Stimulated activated CD8-positive, alpha-beta memory T cell treated with anti-CD3 and anti-CD28 coated beads, Interleukin-15, amount 100 ng/mL, for 4 hours (primary cell): ENCODE measurements at places on chromosomes 4 and X.

DNA sequence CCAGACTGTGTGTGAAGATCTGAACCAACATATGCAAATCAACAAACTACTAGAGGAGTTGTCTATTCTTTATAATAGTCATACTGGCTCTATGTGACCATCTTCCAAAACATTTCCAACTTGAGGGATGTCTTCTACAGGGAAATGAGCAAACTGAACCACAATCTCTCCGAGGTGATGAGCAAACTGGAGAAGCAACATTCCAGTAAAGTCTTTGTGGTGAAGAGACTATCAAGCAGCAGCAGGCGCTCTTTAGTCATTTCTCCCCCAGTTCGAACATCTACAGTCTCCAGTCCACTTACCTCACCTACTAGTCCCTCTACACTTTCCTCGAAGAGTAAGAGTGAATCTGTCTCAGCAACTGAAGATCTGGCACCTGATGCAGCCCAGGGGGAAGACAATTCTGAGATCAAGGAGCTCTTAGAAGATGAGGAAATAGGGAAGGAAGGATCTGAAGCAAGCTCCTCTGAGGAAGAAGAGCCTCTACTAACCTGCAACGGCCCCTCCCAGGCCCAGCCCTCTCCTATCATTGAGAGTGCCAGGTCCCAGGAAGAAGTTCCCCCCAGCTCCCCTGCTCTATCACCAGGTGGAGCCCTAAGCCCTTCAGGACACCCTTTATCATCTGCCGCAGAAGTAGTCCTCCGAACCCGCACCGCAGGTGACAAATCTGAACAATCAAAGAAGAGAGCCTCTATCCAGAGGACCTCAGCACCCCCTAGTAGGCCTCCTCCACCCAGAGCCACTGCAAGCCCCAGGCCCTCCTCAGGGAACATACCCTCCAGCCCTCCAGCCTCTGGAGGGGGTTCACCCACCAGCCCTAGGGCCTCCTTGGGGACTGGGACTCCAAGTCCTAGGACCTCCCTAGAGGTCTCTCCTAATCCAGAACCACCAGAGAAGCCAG, 98.1 kb downstream of the HNRNPD start:
- DNase-seq = no peak

- DNase-seq = no peak
These were observed 10.1 kb downstream of the GK start for GRCh38 chrX:30663322-30663721.

DNA sequence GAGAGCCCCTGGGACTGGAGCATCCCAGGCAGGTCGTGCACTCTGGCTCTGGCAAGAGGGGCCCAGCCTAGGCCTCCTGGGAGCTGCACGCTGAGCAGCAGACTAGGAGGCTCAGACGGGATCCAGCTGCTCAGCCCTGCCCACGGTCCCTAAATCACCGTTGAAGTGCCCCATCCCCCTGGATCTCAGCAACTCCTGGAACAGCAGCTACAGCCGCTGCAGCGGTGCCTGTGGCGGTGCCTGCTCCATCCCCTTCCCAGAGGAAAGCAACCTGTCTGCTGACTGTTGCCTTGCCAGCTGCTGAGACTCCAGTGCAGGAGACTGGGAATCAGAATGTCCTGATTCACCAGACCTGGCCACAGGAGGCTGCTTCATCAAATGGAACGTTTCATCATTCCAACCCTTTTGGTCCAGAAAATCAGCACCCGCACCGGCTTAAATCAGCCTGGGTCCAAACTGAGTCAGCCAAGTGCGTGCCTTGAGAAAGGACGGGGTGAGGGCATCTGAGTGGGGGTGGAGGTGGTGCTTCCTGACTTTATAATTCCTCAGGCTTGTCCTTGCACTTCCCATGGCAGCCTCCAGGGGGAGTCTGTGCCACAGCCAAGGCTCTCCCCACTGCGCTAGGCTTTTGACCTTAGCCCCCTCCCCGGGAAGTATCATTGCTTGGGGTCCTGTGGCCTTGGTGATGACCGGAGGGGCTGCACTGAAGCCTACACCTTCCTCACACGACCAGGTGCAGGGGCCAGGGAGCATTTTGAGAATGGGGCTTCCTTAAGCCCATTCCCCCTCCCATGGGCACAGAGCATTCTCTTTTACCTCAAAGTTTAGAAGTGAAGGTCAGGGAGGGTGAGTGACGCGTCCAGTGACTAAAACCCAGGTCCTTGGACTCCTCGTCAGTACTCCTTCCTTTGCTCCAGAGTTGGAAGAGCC, 6.5 kb downstream of the ZNF185 start:
- no peak for DNase-seq

GRCh38 chrX:93874554-93874953, 200.5 kb downstream of the FAM133A start:
- no peak for DNase-seq

- DNase-seq = no peak
These were observed 184.8 kb downstream of the ARHGAP24 start for GRCh38 chr4:85659610-85660218.

- no peak for DNase-seq
These were observed 31.6 kb downstream of the SEPSECS start for GRCh38 chr4:25128671-25129070.

DNA sequence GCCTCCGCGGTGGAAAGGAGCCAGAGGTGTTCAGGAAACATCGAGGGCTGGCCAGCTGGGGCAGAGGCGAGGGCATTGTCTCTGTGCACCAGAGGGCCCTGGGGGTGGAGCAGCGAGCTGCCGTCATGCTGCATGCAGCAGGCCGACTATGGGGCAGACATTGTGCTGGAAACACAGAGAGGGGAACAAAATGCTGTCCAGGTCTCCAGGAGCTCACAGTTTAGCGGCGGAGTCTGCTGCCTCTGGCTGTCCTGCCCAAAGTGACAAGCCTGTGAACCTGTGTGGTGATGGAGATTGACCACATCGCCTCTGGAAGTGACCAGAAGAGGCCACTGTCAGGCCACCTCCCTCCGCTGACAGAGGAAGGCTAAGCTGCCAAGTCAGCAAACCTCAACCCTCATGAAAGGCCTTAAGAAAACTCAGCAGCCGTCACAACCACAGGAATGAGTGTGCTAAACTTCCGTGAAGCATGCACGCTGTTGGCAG, 20.1 kb upstream of the SASH3 start:
- no peak for DNase-seq

- no peak for DNase-seq
These were observed 16.0 kb downstream of the SULT1E1 start for GRCh38 chr4:69843932-69844331.

DNA sequence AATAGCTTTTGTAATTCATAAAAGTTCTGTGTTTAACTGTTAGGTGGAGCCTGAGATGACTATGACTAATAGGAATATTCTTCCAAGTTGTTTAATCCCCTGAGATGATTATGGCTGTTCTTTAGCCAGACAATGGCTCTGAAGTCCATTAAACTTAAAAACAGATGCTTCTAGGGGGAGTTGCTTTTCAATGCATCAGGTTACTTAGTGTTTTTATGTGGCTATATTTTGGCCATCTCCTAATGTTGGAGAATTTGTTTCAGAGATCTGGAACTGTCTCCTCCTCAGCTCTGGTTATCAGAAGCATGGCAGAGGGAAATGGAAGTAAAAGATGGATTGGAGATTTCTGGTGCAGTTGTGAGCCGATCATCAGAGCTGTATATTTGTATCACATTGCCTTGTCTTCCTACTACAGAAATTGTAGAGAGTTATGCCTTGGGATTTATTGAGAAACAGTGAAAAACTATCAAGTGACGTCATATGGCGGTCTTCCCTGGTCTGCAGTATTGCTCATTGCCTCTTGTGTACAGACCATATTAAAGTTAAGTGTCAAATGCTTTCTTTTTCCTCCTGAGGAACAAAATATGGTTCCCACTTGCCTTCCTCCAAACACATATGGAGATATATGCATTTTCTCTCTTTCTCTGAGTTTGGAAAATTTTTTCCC, 29.8 kb downstream of the SGMS2 start:
- DNase-seq = no peak

- no peak for DNase-seq
These were observed 182.5 kb upstream of the TBL1X start for GRCh38 chrX:9282325-9282724.

DNA sequence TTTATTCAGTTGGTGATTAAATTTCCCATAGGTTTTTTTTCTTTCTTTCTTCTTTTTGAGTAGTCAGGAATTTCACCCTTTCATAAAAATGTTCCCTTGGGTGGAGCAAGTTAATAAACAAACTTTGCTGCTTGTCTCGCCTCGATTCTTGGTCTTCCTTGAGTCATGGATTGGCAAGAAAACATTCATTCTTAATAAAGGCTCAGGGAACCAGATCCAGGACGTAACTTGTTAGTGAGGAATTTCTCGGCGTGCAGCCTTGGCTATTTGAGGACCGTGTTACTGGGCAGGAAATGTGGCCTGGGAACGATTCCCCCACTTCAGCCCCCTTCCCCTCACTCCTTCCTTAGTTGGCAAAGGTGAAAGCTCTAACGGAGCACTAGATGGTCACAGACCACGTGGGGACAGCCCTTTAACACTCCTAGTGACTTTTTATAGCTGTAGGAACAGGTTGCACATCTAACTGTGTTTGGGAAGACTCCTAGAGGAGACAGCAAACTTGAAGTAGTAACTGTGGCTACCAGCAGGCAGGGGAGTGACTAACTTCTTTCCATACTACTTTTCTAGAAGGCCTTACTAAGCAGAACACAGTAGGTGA, 106.8 kb downstream of the UCHL1 start:
- no peak for DNase-seq

DNA sequence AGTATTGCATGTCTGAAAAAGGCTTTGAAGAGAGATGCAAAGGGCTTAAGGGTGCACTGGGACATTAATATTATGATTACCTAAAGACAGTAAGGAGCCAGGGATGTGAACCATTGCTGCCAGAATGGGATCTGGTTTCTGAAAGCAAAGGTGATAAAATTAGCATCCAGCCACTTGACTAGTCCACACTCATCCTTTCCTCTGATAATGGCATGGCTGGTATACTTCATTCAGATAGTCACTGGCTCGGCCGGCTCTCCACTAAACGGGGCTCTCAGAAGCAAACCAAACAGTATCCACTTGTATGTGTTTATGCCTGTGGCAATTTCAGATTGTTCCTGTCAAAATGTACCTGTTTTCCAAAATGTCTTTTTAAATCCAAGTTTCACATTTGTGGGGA, 46.4 kb downstream of the MAMLD1 start:
- no peak for DNase-seq

DNA sequence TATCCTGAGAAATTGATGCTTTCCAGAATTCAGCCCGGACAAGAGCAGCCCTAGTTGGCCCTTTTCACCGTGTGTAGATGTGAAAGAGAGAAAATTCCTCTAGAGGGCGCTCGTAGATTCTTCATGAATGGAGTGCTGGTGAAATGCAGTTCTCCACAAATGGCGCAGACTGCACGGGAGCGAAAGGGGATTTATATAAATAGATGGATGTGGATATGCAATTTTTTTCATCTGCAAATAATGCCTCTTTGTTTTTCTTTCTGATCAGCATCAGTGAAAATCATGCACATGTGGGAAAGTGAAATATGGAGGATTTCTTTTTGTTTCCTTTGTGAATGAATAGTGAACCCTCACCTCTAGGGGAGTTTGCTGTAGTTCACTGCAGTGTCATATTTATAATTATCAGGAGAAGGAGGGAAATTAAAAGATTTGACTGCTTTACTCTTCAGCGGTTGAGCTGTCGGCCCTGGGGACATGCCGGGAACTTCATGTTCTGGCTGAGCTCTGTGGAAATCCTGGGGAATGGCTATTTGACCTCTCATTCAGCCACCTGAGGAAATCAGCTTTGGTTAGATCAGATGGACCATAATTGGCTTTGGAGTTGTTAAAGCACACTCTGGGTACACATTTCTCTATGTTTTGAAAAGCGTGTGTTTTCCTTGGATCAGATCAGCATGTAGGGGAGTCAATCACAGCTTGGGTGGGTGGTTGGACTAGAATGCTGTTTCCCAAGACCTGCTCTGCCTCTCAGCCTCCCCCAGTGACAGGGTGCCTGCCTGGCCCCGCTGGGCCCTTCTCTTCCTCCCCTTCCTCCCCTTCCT, 115.0 kb upstream of the SHISA3 start:
- DNase-seq = no peak

- DNase-seq = no peak
These were observed 1081.5 kb upstream of the TENM3 start for GRCh38 chr4:181161669-181162068.

- no peak for DNase-seq
These were observed 56.2 kb upstream of the CHRDL1 start for GRCh38 chrX:110851780-110852179.

DNA sequence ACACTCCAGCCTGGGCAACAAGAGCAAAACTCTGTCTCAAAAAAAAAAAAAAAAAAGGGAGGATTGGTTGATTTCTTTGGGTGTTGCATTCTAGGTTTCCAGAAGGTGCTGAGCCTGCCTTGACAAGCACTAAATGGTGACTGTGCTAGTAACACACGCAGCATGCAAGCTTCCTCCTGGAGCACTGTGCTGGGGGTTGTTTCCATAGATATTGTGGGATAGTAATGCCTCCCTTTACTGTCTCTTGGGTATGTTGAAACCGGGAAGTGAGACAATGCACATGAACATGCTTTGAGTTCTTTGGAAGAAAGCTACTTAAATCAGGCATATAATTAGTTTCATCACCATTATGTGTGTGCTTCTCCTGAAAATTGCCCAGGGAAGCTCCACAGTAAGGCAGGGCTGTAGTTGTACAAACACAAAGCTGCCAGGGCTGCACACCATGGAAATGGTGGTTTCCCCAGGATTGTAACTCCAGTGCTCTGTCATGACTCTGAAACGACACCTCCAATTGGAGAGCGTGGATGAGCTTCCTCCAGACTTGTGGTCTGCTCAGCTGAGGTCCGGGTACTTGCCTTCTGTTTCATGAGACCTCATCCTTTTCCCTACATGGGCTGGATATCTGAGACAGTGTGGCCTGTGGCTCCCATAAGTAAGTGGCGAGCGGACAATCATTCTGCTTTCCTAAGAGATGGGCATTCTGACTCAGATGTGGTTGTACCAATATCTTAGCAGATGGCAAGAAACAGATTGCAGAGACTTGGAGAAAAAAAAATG, 31.5 kb upstream of the STOX2 start:
- no peak for DNase-seq

DNA sequence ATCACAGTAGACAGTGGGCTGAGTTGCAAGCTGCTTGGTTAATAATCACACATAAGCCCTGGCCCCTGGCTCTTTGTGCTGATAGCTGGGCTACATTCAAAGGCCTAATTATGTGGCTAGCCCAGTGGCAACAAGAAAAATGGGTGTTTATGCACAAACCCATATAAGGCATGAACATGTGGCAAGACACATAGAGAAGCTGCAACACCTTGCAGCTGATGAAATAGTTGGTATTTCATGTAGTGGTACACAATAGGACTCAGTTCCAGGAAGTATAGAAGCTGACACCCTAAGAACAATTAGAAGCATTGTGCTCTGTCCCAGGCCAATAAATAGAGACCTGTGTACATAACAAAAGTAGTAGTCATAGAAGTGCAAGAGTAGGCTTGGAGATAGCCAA, 14.6 kb upstream of the ZNF630 start:
- no peak for DNase-seq

DNA sequence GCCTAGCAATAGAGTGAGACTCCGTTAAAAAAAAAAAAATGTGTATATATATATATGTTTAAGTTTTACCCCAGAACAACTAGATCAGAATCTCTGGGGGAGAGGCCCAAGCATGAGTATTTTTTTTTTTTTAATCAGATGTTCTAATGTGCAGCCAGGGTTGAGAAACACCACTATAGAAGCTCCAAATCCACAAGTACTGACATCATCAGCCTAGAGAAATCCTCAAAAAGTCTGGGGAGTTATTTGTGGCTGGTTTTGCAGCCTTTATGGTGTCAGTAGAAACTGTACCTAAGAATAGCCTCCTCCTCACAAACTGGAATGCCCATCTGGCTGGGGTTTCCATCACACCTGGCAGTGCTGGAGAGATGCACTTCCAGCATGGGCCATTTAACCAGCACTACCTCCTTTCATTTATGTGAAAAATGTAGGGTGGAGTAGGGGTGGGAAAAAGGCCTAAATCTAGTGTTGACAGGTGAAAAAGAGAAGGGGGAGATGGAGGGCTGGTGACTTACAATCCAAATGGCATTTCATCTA, 93.5 kb downstream of the CBLL2 start:
- no peak for DNase-seq
